ENCODE measurements at places on chromosomes 3 and 15. TPM values are rescaled to one million over a fixed set of nuclear protein-coding genes. Genes with fewer than 3 reads are reported as not detected.

The ZNF860 gene
- total RNA-seq = 0.36 TPM

The TGFBR2 gene
- 106 TPM for total RNA-seq

The CNTN6 gene
- total RNA-seq = not detected

The IMPG2 gene
- total RNA-seq = 0.78 TPM

The RAD54L2 gene
- total RNA-seq = 11.9 TPM

The MST1R gene
- 0.27 TPM for total RNA-seq

The XIRP1 gene
- total RNA-seq = 142 TPM

The CCRL2 gene
- 0.78 TPM for total RNA-seq

DNA sequence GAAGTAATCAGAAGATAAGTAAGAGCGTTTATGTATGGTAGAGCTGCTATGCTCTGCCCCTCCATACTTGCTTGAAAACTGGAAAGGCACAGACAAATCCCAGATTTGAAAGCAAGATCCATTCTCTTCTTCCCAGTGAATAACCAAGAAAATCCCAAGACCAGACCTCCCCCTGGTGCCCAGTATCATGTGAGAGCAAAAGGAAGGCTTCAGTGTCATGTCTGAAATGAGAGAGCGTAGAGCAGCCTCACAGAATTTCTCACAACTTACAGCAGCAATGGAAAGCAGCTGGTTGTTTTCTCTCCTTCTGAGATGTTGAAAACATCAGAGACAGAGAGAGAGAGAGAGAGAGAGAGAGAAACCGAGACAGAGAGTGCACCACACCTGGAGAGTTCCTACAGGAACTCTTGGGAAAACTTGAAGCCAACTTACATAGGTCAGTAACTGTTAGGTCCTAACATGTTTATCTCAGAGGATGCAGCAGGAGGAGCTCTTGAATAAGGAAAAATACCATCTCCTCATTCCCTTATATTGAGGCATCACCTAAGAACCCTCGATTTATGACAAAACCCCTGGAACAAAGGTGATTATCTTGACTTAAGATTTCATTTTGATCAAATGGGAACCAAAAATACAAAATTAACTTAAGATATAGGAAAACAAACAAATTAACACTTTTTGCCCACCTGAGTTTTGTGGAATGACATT is 273.3 kb downstream of the NSUN3 start:
- peak; percentile 55 for DNase-seq

- DNase-seq = peak; percentile 85
These were observed 3.5 kb upstream of the SHISA5 start for GRCh38 chr3:48507256-48508061.

DNA sequence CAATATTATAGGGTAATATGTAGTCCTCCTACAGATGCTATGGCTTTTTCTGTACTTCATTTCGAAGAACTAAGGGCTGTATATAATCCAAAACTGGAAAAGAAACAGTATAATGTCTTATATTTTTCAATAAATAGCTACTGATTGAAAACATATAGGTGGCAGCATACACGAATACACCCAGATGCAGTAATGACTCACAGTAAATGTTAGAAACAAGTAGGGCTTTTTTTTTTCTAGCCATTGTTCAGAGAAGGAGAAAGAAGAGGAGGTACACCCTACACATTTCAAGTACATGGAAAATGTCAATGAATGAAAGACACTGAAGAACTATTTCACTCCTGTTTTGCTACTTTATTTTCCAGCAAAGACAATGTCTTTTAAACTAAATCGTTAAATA is 9.4 kb downstream of the DAZL start:
- no peak for DNase-seq

GRCh38 chr3:66495668-66496045 is 5.2 kb downstream of the LRIG1 start:
- DNase-seq = no peak

- no peak for DNase-seq
These were observed 790.1 kb upstream of the CFAP20DC start for GRCh38 chr3:59839810-59840515.

DNA sequence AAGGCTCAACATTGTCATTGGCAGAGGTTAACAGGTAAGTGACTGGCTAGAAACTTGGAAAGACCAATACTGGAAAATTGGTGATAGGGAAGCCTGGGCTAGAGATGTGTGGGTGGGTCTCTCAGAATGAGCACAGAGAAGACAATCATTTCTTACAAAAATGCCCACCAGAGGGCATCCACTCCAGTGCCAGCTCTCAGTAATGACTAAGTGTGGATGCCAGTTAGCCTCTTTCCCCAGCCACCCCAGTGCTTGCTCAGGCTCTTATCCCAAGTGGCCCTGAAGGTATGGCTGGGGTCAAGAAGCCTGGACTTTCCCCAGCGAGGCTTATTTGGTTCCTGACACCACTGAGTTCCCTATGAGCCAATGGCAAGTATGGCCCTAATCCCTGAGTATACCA is 115.9 kb upstream of the ST8SIA2 start:
- peak; percentile 65 for DNase-seq

- no peak for DNase-seq
These were observed 86.6 kb downstream of the GAP43 start for GRCh38 chr3:115709931-115710330.

DNA sequence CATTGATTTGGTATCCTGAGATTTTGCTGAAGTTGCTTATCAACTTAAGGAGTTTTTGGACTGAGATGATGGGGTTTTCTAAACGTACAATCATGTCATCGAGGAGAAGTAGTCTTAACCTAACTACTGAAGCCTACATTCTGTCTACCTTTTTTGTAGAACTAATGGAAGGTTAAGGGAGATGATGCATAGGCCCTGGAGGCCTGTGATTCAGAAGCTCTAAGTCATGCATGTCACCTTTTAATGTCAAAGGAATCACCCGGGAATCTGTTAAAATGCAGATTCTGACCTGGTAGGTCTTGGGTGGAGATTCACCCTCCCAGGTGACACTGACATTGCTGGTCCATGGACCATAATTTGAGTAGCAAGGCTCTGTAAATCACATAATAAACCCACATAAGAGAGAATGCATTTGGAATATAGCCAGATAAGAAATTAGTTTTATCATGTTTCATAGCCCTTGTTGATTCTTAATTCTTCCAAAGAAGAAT is 64.9 kb downstream of the GHSR start:
- no peak for DNase-seq

GRCh38 chr3:150255826-150256225 is 152.3 kb upstream of the TSC22D2 start:
- no peak for DNase-seq

DNA sequence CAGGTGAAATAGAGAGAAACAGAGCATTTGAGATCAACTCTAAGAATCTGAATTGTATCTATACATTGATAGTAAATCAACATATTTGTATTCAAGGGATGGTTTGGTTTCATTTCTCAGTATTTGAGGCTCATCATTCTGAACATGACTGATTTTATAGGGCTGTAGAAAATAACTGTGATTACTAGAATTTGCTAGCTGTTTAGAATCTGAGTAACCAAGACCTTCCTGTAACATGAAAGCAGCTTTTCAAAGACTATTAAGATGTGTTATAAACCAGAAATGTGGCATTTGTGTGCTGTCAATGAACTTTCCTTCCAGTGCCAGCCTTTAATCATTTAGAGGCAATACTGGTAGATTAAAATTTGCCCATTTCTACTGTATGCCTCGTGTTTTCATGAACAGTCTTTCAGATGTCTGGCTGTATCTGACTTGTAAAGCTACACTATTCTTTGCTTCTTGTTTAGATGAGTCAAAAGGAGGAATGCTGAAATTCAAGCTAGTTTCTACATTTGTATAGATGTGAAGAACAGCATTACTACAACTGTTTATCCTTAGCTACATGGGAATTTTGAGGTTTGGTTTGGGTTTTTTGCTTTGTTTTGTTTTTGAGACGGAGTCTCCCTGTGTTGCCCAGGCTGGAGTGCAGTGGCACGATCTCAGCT is 137.3 kb upstream of the BHLHE40 start:
- no peak for DNase-seq

GRCh38 chr3:86985181-86985826 is 5.6 kb downstream of the VGLL3 start:
- peak; percentile 77 for DNase-seq

GRCh38 chr3:161567577-161568361 is 71.2 kb downstream of the OTOL1 start:
- no peak for DNase-seq

DNA sequence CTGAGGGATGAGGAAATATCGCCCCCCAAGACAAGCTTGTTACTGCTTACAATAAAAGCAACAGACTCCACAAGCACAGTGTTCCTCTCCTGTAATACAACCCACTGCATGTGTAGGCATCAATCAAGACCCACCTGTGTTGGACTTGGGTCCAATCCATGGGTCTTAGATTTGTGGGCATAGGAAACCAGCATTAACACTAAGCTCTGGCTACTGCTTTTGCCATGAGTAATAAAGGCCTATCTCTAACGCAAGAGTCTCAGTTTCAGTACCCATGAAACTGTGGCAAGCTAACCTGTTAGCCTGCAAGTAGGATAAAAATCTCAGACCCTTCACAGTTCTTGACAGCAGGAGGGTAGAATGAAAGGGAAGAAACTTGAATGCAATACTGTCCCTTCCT is 5.2 kb upstream of the EIF1B start:
- peak; percentile 45 for DNase-seq

DNA sequence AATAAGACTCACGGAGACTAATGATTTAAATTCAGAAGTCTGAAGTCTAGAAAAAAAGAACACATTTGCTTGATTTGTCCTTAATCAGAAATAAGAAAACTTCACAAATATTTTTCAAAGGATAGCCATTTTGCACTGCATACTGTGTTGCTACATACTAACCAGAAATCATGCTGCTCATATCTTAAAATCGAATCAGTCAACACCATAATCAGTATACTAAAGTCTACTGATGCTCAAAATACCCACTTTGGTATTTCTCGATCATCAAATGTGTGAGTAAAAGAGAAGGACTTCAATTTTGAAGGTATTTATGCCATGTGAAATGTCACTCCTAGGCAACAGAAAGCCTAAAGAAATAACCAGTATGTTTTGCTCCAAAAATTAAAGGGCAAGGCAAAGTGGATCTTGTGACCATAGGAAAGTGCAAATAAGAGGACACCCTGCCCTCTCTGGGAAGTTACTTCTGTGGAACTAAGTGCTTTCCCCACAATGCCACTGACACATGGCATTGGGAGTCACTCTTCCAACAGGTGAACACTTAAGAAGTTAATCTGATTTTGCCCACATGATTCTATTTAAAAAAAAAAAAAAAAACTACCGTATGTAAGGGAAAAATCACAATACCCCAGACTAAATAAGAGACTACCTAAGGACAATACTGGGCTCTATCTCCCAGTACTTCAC is 2.7 kb downstream of the LRIG1 start:
- no peak for DNase-seq

DNA sequence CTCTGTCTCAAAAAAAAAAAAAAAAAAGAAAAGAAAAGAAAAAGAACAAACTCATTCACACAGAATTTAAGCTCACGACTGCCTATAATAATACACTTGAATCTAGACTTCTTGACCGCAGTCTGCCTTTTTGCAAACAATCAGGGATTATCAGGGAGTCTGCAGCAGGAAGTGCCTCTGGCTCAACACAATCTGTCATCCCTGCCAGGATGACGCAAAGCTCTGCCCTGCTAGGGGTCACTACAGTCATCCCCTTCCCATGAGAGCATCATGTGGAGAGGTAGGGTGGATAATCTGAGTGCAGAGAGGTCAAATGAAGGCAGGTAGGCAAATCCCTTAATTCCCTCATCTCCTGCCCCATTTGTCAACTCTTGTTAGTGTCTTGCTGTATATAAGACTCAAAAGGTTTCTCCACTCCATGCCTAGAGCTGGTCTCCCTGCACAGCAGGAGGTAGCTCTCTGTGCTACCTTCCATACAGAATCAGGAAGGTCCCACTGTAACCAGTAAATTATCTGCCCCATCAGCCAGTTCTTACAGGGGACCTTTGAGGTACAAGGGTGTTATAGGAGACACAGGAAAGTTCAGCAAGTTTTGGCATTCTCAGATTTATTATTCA is 4.2 kb downstream of the UBAP1L start:
- no peak for DNase-seq

- peak; percentile 52 for DNase-seq
These were observed 64.0 kb downstream of the FLNB start for GRCh38 chr3:58072052-58072762.

- no peak for DNase-seq
These were observed 426.2 kb upstream of the PPP2R3A start for GRCh38 chr3:135539351-135539750.

DNA sequence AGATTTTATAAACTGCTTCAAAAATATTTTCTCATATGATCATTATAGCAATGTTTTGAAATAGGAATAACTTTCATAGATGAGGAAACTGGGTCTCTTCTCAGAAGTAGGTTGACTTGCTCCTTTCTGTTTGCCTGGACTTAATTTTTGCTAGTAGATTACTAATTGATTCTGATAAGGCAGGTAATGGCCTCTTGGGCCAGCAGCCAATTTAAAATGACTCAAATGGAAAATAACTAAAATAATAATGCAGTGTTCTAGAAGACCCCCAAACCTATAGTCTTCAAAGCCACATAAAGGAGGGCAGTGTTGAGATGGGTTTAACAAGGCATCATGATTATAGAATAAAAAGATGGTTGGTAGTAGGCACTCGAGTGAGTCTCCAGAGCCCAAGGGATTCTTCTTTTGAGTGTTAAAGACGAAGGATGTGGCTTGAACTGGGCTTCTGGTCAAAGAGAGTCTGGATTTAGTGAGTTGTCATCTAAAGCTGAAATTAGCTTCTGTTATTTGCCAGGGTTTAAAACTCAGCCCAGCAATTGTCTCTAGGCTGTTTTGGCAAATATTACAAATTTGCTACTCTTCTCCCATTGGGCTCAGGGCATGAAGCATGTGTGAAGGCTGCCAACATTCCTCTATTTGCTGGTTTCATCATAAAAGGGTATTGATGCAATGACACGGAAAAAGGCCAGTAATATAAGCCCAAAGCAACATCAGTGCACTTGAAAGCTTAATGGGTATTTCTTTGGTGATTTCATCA is 297.1 kb upstream of the MEIS2 start:
- DNase-seq = no peak

DNA sequence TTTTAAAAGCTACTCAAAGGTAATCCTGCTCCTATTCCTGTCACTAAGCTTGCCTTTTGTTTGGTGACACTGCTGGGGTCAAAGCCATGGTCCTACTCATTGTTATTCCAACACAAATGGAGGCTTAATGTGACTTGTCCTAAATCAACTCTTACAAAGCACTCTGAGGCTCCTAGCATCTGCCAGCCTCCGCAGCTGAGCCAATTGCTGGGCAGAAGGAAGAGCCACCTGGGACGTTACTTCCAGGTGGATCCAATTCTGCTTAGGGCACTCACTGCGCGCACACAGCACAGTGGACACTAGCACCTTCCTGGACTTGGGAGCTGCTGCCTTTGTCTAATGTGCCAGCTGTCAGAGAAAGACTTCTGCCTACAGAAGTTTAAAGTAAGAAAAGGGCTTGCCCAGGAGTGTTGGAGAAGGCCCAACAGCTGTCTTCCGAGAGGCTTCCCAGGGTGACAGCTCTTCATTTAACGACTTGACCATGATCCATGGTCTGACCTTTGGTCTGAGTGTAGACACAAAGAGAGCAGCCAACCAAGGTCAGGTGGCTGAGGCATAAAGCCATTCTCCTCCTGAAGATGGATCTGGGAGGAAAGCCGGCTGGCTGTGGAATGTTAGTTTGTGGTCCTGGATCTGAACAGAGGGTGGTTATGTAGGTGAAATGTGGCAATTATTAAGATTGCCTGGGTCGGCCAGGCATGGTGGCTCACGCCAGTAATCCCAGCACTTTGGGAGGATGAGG is 102.2 kb downstream of the AQP9 start:
- peak; percentile 84 for DNase-seq

- no peak for DNase-seq
These were observed 92.0 kb upstream of the SLC4A7 start for GRCh38 chr3:27576171-27576570.

- no peak for DNase-seq
These were observed 239.1 kb upstream of the CFAP20DC start for GRCh38 chr3:59288951-59289350.

- DNase-seq = no peak
These were observed 167.2 kb downstream of the APBA2 start for GRCh38 chr15:29053006-29053405.
